Neural progenitor cell (in vitro differentiated cells): ENCODE measurements at places on chromosomes 11 and 22.

- DNase-seq: no peak
Observed at GRCh38 chr11:15107730-15108515, 6.8 kb upstream of the INSC start.

- peak; percentile 94 for DNase-seq
Observed at GRCh38 chr11:44760917-44761550, 34.3 kb downstream of the TSPAN18 start.

DNA sequence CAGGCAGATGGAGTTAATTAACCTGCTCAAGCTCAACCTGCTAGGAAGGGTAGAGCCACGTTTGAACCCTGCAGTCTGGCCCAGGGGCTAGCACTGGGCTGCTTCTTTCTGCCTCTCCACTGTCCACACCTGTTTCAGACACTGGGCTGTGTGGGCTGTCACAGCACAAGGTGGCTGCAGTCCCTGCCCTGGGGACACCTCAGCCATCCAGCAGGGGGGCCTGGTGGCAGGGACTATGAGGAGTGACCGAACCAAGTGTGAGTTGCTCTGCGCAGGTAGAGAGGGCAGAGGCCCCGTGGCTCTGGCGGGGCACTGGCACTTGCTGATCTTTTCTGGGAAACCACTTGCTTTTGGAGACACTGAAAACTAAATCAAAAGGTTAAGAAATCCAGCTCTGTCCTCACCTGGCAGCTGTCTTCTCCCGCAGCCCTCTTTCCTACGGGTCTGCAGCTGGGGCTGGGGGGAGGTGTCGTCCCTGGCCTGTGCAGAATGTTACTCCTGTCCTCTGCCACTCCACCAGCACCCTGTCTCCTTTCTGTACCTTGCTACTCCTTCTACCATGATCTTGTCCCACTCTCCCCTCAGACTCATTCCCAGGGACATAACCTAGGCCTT, 5.8 kb downstream of the BAD start:
- no peak for DNase-seq

GRCh38 chr11:75275581-75275980, 35.0 kb downstream of the TPBGL start:
- no peak for DNase-seq

DNA sequence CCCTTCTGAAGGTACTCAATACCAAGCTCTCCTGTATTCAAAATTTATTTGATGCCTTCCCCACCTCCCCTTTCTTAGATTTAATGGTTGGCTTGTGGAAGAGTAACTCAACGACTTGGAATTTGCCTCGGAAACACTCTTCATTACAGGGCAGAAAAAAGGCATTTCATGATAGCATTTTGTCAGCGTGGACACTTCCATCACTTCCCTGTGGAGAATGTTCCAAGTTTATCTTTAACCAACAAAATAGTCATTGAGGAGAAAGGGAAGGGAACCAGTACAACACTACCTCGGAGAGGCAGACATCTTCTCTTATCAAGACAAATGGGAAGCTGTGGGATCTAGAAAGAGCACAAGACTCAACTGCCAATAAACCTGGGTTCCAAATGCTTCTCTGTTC, 177.2 kb upstream of the MTMR2 start:
- DNase-seq: no peak

DNA sequence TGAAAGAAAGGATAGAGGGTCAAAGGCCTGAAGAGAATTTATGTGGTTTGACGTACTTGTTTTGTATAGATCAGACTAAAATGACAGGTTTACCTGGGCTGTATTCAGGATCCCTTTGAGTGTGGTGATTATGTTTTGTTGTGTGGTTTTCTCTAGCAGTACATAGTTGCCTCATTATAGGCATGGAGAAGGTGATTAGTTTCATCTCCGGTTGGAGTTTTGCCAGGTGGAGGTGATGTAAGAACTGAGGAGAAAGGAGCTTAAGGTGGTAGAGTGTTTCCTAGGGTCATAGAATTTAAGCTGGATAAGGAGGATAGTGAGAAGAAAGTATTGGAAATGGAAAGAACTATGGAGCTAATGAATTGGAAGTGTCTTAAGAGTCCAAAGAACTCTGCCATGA, 229.0 kb downstream of the TMEM135 start:
- no peak for DNase-seq

DNA sequence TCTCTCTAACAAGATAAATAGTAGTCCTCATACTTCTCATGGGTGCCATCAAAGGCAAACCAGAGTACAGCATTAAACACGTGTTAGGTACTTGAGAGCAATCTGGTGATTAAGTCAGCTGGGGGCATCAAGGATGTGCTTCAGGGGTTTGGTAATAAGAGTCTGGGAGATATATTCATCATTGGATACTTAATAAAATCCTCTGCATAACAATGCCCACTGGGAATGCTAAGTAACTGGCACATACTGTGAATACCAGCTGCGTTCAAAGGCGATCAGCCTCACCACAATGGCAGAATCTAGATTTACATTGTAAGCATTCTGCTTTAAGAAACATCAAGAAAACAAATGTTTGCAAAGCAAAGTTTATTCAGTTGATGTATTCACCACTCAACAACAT, 268.6 kb upstream of the PITPNB start:
- DNase-seq: peak; percentile 17

DNA sequence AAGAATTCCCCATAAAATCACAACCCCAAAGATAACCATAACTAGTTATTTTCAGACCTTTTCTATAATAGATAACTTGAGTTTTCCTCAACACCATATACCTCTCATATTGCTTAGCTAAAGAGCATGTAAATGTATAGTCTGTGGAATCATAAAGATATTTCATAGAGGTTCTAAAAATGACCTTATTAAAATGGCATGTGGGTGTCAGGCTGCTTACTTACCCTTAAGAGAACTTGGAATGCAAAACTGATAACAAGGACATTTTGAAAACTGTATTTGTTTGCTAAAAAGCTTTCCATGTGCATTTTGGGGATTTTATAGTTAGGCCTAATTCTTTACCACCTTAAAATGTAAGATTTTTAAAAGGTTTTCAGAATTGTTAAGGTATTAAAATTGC, 4.7 kb downstream of the SIK2 start:
- DNase-seq: no peak

DNA sequence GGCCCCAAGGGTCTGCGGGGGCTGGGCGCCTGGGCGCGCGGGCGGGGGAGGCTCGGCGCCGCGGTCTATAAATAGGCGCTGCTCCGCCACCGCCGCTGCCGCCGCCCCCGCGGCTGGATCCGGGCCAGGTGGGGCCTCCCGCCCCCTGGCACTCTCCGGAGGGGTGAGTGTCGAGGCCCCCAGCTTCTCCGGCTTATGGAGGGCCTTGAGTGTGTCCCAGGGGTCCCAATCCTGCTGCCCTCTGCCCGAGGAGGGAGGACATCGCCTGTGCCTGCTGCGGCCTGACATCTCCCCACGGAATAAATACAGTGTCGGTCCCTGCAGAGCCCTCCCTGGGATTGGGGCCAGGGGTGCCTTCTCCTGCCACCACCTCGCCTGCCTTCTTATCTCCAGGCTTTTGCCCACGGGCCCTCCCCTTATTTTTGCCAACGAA, 4.3 kb upstream of the GP1BB start:
- no peak for DNase-seq

DNA sequence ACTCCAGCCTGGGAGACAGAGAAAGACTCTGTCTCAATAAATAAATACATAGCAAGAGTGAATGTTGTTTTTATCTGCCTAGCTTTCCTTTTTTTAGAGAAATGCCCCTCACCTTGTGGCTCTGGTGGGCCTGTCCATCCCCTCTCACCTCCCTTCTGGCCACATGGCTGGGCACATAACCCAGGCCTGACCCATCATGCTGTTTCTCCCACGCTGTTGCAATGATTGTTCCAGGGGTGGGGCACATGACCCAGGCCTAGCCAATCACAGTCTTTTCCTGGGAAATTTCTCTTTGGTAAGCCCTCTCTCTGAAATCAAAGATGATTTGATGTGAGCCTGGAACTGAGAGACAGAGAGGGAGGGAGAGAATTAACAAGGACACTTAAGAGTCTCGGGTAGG, 5.5 kb upstream of the CYTH4 start:
- DNase-seq: no peak
